ENCODE measurements at places on chromosomes 11 and 22. TPM values are rescaled to one million over a fixed set of nuclear protein-coding genes. Genes with fewer than 3 reads are reported as not detected.

TYR gene
- total RNA-seq: not detected

RFPL3 gene
- not detected for total RNA-seq

AQP11 gene
- 0.85 TPM for total RNA-seq

OR1S1 gene
- not detected for total RNA-seq

ARL2 gene
- total RNA-seq: 90.3 TPM

HTATIP2 gene
- total RNA-seq: 12.7 TPM

MRGPRD gene
- total RNA-seq: not detected

CRYBB3 gene
- total RNA-seq: not detected

ANO1 gene
- 9.4 TPM for total RNA-seq

LGALS12 gene
- total RNA-seq: not detected

MPZL3 gene
- total RNA-seq: 3.3 TPM

CCDC83 gene
- total RNA-seq: not detected

OR51A7 gene
- not detected for total RNA-seq

MMP8 gene
- total RNA-seq: not detected

MMP13 gene
- not detected for total RNA-seq

SGSM1 gene
- total RNA-seq: 5.7 TPM

NXPE4 gene
- total RNA-seq: not detected

CDCA5 gene
- total RNA-seq: 1.3 TPM

FAM118B gene
- 21.8 TPM for total RNA-seq

PIH1D2 gene
- 1.6 TPM for total RNA-seq

MYOD1 gene
- total RNA-seq: not detected

UQCC3 gene
- total RNA-seq: 5.9 TPM

BTBD18 gene
- total RNA-seq: not detected
